ENCODE measurements at places on chromosomes 3 and 15. TPM values are rescaled to one million over a fixed set of nuclear protein-coding genes. Genes with fewer than 3 reads are reported as not detected.

GRCh38 chr3:41202834-41203345 is 3.6 kb downstream of the CTNNB1 start:
- no peak for DNase-seq
- H3K27ac ChIP-seq = no peak overlapping the region
- peaks cover 21% of the 10 kb centered on the region for H3K36me3 ChIP-seq
- H3K4me3 ChIP-seq = no peak overlapping the region

- H3K4me1 ChIP-seq = peaks cover 59% of the 10 kb centered on the region
- peak overlapping the region; percentile 25 for H3K4me3 ChIP-seq
Observed at GRCh38 chr15:74007820-74008371, 13.4 kb downstream of the PML start.

DNA sequence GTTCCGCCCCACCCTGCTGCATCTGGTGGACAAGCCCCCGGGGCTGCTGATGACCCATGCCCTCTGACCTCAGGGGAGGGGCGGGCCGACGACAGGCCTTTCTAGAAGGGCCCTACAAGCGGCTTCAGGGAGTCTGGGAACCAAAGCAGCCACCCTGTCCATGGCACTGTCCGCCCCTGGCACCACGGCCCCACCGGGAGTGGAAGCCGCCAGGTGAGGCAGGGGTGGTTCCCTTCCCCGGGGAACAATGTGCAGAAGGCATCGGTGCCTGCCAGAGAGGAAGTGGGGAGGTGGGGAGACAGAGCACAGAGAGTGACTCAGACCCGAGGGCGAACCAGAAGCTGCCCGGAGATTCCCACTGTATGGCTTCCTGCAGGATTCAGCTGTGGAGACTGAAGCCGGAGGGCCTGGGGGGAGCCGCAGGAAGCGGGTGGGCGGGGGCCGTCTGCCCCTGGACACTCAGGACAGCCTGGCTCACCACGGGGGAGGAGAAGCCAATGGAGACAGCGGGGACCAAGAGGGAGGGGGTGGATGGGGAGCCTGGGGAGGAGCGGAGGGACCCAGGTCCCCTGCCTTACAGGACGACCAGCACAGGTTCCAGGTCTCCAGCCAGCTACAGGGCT is 134.0 kb downstream of the TPRA1 start:
- no peak overlapping the region for H3K4me3 ChIP-seq
- DNase-seq = no peak
- no peaks in the 10 kb centered on the region for H3K4me1 ChIP-seq
- no peak overlapping the region for H3K27ac ChIP-seq
- no peaks in the 10 kb centered on the region for H3K36me3 ChIP-seq

The DNAJC17 gene
- 37.8 TPM for total RNA-seq

- H3K27me3 ChIP-seq = peaks cover 49% of the 10 kb centered on the region
- H3K4me3 ChIP-seq = no peak overlapping the region
- H3K4me1 ChIP-seq = peaks cover 18% of the 10 kb centered on the region
- H3K27ac ChIP-seq = no peak overlapping the region
- H3K36me3 ChIP-seq = no peaks in the 10 kb centered on the region
- DNase-seq = no peak
Observed at GRCh38 chr3:193974191-193974652, 161.7 kb upstream of the HES1 start.

DNA sequence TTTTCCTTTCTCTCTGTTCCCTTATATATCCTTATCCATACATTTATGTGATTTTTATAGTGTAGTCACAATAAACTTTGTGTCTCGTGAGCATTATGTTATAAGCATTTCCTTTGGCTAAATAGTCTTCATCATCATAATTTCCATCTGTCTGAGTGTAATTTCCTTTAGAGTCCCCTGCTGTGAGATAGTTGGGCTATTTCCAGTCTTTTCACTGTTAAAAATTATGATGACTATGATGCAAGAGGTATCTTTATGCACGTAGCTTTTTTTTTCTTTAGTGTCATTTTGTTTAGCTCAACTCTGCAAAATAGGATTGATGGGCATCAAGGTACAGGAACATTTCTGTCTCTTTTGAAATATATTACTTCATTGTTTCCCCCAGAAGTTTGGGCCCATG is 26.9 kb upstream of the CA12 start:
- no peak for DNase-seq
- H3K27ac ChIP-seq = no peak overlapping the region
- peaks cover 9% of the 10 kb centered on the region for H3K4me1 ChIP-seq

- H3K27me3 ChIP-seq = no peaks in the 10 kb centered on the region
- H3K27ac ChIP-seq = no peak overlapping the region
- no peak for DNase-seq
- no peak overlapping the region for H3K4me3 ChIP-seq
- H3K4me1 ChIP-seq = no peaks in the 10 kb centered on the region
Observed at GRCh38 chr3:128410669-128411573, 55.8 kb downstream of the DNAJB8 start.

The ATP2B2 gene
- total RNA-seq = not detected

- no peak for DNase-seq
- no peak overlapping the region for H3K27ac ChIP-seq
- no peak overlapping the region for H3K4me3 ChIP-seq
- H3K36me3 ChIP-seq = no peaks in the 10 kb centered on the region
- no peaks in the 10 kb centered on the region for H3K27me3 ChIP-seq
Observed at GRCh38 chr3:25021816-25022215, 406.2 kb upstream of the RARB start.

GRCh38 chr3:99659951-99660350 is 21.6 kb downstream of the COL8A1 start:
- no peaks in the 10 kb centered on the region for H3K4me1 ChIP-seq
- H3K27ac ChIP-seq = no peak overlapping the region
- DNase-seq = no peak
- H3K36me3 ChIP-seq = no peaks in the 10 kb centered on the region

The CCR5 gene
- total RNA-seq = 85.3 TPM

The DPPA2 gene
- total RNA-seq = not detected

The WDR93 gene
- not detected for total RNA-seq

DNA sequence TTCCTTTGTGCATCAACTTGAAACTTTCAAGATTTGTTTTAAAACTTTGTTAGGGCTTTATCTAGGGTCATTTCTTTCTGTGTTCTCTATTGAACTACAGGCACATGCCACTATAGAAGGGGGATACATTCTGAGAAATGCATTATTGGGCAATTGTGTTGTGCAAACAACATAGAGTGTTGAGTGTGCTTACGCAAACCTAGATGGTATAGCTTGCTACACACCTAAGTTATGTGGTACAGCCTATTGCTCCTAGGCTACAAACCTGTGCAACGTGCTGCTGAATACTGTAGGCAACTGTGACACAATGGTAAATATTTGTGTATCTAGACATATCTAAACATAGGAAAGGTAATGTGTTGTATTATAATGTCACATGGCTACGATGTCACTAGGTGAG is 33.0 kb upstream of the KLF13 start:
- H3K27ac ChIP-seq = no peak overlapping the region
- H3K4me1 ChIP-seq = no peaks in the 10 kb centered on the region
- no peak for DNase-seq
- peaks cover 54% of the 10 kb centered on the region for H3K27me3 ChIP-seq

The CHRFAM7A gene
- total RNA-seq = 0.91 TPM

The KBTBD13 gene
- not detected for total RNA-seq

DNA sequence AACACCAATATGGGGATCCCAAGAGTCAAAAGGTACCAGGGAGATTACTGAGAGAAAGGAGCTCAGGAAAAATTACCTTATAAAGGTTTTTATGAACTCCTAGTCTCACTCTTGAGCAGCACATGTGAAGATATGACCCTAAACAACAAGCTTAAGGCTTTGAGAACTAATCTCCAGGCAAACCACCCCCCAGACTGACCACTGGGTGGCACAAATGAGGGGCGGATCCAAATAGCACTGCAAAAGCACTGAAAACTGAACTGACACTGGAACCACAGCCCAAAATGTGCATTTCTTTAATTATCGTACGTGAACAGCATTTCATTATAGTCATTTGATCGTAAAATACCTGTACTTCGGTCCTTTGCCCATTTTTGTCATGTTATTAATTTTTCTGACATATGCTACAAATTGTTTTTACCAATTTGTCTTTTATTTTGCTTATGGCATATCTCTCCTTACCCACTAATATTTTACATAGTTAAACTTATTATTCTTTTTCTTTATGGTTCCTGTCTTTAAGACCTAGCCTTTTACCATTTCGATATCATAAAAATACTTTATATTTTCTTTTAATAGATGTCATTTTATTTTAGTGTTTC is 31.5 kb upstream of the TFDP2 start:
- H3K4me1 ChIP-seq = no peaks in the 10 kb centered on the region
- H3K4me3 ChIP-seq = no peak overlapping the region
- H3K27me3 ChIP-seq = no peaks in the 10 kb centered on the region
- no peak overlapping the region for H3K27ac ChIP-seq
- peak; percentile 44 for DNase-seq

- H3K4me1 ChIP-seq = peaks cover 2% of the 10 kb centered on the region
- H3K27ac ChIP-seq = no peak overlapping the region
- no peak for DNase-seq
- no peak overlapping the region for H3K4me3 ChIP-seq
- no peaks in the 10 kb centered on the region for H3K27me3 ChIP-seq
- H3K36me3 ChIP-seq = peaks cover 30% of the 10 kb centered on the region
Observed at GRCh38 chr3:47716656-47717055, 65.0 kb downstream of the SMARCC1 start.

The UBE2E2 gene
- total RNA-seq = 1.3 TPM

DNA sequence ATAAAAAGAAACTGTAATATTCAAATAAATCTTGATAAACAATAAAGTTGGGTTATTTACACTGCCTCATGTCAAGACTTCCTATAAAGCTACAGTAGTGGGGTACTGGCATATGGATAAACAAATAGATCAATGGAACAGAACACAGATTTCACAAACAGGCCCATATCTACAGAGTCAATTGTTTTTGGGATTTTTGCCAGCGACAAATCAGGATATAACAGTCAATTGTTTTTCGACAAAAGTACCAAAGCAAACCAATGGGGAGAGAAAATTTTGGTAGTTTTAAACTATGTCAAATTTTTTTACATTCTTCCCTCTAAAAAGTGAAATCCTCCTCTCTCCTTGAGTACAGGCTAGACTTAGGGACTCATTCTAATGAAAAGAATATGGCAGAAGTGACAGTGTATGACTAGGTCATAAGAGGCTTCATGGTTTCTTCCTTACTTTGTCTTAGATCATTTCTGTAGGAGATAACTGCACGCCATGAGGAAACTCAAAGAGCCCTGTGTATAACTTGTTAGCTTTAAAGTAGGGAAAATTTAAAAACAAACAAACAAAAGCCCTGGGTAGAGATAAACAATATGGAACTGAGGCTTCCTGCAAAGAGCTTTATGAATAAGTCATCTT is 16.9 kb downstream of the IP6K1 start:
- H3K27ac ChIP-seq = no peak overlapping the region
- no peak overlapping the region for H3K4me3 ChIP-seq
- DNase-seq = no peak
- H3K27me3 ChIP-seq = no peaks in the 10 kb centered on the region
- peaks cover 10% of the 10 kb centered on the region for H3K4me1 ChIP-seq

The SEMA5B gene
- total RNA-seq = not detected

DNA sequence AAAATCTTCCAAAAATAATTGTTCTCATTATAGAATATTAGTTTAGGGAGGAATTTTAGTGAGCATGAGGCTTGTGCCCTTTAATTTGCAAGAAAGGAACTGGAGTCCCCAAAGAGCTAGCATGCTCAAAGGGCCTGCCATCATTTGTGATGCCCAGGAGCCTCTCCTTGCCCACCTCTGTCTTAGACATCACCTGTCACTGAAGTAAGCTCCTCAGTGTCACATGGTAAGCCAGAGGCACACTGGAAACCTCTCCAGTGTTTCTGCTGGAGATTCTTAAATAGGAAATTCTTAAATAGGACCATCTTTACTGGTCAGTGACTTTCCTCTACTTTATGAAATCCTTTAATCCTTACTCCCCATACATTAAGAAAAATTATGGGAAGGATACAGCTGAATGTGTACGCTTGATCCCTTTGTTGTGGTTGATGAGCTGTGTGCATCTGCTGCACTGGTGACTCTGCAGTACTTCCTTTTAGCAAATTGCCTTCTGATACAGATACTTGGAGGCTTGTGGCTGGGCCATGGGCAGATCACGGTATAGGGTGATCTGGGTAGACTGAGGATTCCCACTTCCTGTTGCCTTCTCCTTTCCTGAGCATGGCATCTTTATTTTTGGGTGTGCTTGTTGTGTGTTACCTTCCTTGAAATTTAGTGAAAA is 197.4 kb downstream of the KLHL25 start:
- H3K27me3 ChIP-seq = no peaks in the 10 kb centered on the region
- peaks cover 27% of the 10 kb centered on the region for H3K36me3 ChIP-seq
- DNase-seq = peak; percentile 33
- peaks cover 43% of the 10 kb centered on the region for H3K4me1 ChIP-seq

GRCh38 chr15:82177291-82178010 is 85.1 kb downstream of the EFL1 start:
- H3K4me1 ChIP-seq = no peaks in the 10 kb centered on the region
- DNase-seq = no peak
- no peak overlapping the region for H3K27ac ChIP-seq
- no peak overlapping the region for H3K4me3 ChIP-seq
- no peaks in the 10 kb centered on the region for H3K36me3 ChIP-seq
- H3K27me3 ChIP-seq = no peaks in the 10 kb centered on the region

The DISP2 gene
- total RNA-seq = 0.18 TPM

- no peak overlapping the region for H3K4me3 ChIP-seq
- no peaks in the 10 kb centered on the region for H3K36me3 ChIP-seq
- peaks cover 15% of the 10 kb centered on the region for H3K4me1 ChIP-seq
- no peak for DNase-seq
- H3K27ac ChIP-seq = no peak overlapping the region
Observed at GRCh38 chr3:150388498-150389418, 19.3 kb upstream of the TSC22D2 start.

GRCh38 chr3:197430502-197430901 is 125.3 kb downstream of the BDH1 start:
- H3K36me3 ChIP-seq = no peaks in the 10 kb centered on the region
- H3K4me3 ChIP-seq = no peak overlapping the region
- peaks cover 46% of the 10 kb centered on the region for H3K27me3 ChIP-seq
- no peak for DNase-seq
- H3K27ac ChIP-seq = no peak overlapping the region

DNA sequence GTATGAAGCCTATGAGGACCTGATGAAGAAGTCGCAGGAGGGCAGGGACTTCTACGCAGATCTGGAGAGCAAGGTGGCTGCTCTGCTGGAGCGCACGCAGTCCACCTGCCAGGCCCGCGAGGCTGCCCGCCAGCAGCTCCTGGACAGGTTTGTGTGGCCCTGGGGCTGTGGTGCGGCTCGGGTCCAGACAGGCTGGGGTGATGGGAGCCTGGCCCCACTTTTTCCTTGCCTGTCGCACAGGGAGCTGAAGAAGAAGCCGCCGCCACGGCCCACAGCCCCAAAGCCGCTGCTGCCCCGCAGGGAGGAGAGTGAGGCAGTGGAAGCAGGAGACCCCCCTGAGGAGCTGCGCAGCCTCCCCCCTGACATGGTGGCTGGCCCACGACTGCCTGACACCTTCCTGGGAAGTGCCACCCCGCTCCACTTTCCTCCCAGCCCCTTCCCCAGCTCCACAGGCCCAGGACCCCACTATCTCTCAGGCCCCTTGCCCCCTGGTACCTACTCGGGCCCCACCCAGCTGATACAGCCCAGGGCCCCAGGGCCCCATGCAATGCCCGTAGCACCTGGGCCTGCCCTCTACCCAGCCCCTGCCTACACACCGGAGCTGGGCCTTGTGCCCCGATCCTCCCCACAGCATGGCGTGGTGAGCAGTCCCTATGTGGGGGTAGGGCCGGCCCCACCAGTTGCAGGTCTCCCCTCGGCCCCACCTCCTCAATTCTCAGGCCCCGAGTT is 29.0 kb downstream of the PTPN23 start:
- H3K4me3 ChIP-seq = no peak overlapping the region
- H3K36me3 ChIP-seq = peaks cover 25% of the 10 kb centered on the region
- no peak for DNase-seq
- no peaks in the 10 kb centered on the region for H3K27me3 ChIP-seq

The CHDH gene
- total RNA-seq = 9.0 TPM

Measured in activated CD4-positive, alpha-beta memory T cell treated with anti-CD3 and anti-CD28 coated beads, Interleukin-2, amount 10 ng/mL, durations not matched to agents 7 days and 5 days (primary cell).